Upper lobe of left lung (tissue), 6 donors: ENCODE measurements at places on chromosomes 5 and 9. TPM values are rescaled to one million over a fixed set of nuclear protein-coding genes. Genes with fewer than 3 reads are reported as not detected.

DNA sequence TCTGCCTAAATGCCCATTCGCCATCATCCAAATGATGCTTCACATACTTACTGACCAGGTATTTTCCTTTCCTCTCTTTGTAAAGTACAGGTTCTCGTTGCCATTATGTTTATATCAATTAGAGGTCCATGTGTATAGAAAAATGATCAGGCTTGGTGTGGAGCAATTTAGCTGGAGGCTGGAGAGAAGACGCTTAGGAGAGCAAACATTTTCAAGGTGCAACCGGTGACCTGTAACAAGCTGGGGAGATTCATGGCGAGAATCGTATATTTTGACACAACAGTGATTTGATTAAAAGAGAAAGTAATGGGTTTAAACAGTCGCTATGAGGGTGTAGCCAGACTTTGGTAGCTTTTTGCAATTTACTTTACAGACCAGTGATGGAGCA, 170.9 kb upstream of the TBCA start:
- peaks cover 8% of the 10 kb centered on the region for H3K4me1 ChIP-seq
- H3K27me3 ChIP-seq = no peaks in the 10 kb centered on the region
- H3K36me3 ChIP-seq = no peaks in the 10 kb centered on the region
- no peak overlapping the region for H3K27ac ChIP-seq

DNA sequence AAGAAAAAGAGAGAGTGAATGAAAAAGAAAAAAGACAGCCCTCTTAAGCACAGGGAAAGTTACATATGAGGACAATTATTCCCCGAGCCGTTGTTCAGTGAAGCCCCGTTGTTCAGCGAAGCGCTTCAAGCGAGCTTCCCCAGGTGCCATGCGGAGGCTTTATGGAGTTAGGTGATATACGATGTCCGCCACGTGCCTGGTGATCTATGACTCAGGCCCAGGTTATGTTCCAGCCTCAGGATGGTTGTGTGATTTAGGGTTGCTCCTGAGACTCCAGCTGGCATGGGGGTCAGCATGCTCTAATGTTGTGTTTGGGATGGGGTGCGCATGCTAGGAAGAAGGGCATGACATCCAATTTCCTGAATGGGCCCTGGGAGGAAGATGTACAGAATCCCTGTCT, 365.6 kb downstream of the CDK5RAP2 start:
- no peak overlapping the region for H3K27ac ChIP-seq
- H3K27me3 ChIP-seq = no peaks in the 10 kb centered on the region
- DNase-seq = no peak
- H3K36me3 ChIP-seq = no peaks in the 10 kb centered on the region

DNA sequence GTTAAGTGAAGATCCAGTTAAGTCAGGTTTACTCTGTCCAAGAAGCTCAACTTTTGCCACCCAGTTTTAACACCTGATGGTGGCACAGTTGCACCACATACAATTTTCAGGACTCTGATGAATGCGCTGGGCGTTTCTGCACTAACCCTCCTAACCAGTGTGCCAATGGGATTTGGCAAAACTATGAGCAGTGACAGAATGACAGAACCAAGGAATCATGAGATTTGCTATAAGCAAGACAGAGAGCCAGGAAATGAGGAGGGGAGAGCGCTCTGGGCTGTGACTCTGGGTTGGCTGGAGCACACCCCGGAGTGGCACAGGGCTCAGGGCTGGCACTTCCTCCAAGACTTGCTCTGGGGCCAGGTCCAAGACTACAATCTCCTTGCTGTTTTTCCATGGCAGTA, 84.1 kb downstream of the SH3PXD2B start:
- no peaks in the 10 kb centered on the region for H3K27me3 ChIP-seq
- DNase-seq = no peak
- no peak overlapping the region for H3K4me3 ChIP-seq
- no peaks in the 10 kb centered on the region for H3K36me3 ChIP-seq
- no peaks in the 10 kb centered on the region for H3K4me1 ChIP-seq

Gene TEX48
- not detected for total RNA-seq

Gene MRNIP
- 142 TPM for total RNA-seq

Gene OLFM1
- total RNA-seq = 19.3 TPM

Gene HSPB3
- not detected for total RNA-seq

Gene RNF183
- total RNA-seq = not detected
